ENCODE measurements at places on chromosomes 4 and X.

GRCh38 chr4:575281-576141 is 584 bp downstream of the TMEM271 start:
- no peak for DNase-seq

DNA sequence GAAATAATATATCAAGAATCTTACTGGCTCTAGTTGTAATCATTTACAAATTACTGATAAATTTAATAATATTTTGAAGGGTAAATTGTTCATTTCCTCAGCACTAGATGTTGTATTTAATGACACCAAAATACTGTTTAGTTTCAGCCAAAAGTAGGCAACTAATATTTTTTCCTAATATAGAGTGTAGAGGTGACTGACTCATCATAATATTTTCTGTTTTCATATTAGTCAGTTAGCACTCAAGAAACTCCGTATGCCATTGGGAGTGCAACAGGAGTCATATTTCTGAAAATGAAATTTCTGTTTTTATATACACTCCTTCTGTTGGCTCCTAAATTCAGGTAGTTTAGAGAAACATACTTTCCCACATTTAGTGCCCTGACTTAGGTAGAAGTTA is 36.6 kb upstream of the PTPN13 start:
- no peak for DNase-seq

DNA sequence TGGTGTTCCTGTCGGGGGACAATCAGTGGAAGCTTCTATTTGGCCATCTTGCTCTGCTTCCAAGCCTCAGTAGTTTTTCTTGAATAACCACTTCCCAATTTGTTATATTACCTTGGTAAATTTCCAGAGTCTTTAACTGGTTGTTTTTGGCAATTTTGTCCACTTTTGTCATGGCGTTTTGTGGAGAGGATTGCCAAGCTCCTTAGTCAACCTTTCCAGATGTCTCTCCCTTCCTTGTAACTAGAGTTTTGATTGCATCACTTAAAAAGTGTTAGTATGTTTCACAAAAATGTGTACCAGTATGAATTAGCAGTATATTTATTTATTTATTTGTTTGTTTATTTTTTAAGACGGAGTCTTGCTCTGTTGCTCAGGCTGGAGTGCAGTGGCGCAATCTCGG is 15.8 kb upstream of the UXT start:
- no peak for DNase-seq

DNA sequence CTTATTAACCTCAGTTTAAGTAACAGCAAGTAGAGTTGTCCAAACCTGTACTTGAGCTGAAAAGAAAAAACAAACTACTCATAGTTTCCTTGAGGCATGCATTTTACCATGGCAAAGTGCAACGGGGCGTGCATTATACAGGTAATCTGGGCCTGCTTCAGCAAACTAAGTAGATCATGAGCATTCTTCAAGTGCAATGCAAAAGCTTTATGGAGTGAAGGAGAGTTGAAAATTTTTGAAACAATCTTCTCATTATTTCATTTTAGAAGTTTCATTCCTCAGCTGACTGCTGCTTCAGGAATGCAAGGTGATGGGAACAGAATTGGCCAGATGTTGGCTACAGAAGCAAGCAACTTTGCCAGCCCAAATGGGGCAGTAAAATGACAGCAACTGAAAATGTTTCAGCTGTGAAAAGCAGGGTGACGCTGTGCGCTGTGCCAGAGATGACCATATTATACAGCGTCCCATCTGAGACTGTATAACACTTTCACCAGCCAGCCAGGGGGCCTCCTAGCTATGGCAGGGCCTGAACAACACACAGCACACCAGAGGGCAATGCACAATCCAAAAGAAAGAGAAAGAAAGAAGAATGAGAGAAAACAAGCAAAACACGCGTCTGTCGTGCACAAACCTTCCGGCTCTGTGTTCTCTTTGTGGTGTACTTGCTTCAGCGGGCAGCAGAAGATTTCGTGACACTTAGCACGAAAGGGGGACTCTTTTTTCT is 145.5 kb upstream of the FGF13 start:
- DNase-seq: no peak

GRCh38 chr4:62640296-62640695 is 1440.2 kb downstream of the ADGRL3 start:
- DNase-seq: no peak

DNA sequence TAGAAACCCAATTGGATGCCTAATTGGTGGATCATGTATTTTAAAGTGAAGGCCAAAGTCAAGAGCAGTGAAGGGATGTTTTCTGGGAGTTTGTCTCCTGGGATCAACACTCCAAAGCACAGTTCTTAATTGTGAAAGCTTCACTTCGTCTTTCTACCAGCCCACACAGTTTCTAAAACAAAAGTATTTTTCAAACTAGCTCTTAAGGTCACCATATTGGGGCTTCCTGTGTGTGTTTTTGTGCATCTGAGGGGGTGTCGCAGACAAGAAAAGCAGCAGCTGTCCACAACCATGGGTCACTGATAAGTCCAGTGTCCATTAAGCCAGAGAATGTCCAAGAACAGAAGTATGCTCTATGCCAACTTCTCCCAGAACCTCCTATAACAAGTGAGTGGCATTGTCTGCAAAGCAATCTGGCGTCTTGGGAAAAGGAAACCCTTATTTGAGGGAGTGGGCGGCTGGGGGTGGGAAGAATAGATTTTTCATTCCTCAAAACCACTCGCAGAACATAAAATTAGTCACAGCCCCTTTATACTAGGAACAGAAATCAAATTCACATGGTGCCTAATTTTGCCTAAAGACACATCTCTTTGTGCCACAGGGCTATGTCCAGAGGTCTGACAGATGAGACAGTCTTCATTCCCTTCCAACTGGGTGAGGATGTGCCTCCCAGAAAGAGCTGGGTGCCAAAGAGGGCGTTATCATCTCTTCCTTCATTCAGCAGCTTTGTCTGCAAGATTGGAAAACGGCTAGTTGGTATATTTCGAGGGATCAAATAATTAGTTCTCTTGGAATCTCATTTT is 610.4 kb downstream of the BCOR start:
- DNase-seq: no peak

GRCh38 chr4:112199041-112199440 is 32.5 kb upstream of the AP1AR start:
- no peak for DNase-seq

DNA sequence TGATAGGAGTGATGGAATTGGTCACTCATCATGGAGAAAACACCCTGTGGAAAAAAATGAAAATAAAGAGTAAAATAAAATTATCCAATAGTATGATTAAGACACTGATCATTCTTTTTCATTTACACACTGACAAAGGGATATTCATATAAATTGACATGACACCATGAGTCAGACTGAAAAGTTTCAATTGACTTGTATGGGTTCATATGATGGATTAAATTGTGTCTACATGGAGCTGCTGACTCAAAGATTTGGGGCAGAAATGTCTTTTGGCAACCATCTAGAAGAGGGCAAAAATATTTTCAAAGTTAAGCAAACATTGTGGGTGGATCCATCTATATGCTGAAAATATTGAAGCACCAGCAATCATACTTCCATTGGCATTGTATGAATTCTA is 153.4 kb upstream of the PPP3CA start:
- DNase-seq: no peak

DNA sequence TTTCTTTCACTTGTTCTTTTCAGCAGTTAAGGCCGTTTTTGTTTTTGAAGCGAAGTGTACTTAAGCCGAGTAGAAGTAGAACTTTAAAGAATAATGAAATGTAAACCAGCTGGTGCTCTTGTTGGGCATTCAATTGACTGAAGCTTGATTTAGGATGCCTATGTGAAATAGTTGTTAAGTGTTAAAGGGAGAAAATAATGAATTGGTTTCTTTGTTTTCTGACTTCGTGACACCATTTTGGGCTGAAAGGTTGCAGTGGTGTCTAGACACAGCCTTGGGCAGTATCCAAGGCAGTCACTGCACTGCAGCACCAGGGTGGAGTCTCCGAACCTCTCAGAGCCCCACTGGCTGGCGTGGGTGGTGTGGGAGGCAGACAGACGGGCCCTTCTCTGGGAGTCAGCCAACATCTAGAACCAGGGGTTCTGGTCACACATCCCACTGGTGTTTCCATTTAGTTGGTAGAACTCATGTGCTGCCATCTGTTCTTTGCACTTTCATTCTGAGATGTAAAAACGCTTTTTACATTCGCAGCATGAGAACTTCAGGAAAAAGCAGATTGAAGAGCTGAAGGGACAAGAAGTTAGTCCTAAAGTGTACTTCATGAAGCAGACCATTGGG is 3.5 kb downstream of the UCHL1 start:
- no peak for DNase-seq

- DNase-seq: no peak
These were observed 50.6 kb upstream of the EDA start for GRCh38 chrX:69565247-69565815.

- DNase-seq: no peak
These were observed 188.4 kb downstream of the SLC7A11 start for GRCh38 chr4:138053641-138054301.

DNA sequence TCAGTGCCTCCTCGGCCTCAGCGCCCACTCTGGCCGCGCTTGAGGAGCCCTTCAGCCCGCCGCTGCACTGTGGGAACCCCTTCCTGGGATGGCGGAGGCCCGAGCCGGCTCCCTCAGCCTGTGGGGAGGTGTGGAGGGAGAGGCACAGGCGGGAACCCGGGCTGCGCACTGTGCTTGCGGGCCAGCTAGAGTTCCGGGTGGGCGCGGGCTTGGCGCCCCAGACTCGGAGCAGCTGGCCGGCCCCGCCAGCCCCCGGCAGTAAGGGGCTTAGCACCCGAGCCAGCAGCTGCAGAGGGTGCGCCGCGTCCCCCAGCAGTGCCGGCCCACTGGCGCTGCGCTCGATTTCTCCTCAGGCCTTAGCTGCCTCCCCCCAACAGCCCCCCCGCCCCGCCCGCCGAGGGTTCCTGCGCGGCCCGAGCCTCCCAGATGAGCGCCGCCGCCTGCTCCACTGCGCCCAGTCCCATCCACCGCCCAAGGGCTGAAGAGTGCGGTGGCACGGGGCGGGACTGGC is 1137.0 kb downstream of the PCDH18 start:
- no peak for DNase-seq

GRCh38 chrX:57121816-57122215 is 468 bp upstream of the SPIN2B start:
- no peak for DNase-seq

GRCh38 chr4:128333309-128334018 is 45.9 kb upstream of the PGRMC2 start:
- DNase-seq: no peak

DNA sequence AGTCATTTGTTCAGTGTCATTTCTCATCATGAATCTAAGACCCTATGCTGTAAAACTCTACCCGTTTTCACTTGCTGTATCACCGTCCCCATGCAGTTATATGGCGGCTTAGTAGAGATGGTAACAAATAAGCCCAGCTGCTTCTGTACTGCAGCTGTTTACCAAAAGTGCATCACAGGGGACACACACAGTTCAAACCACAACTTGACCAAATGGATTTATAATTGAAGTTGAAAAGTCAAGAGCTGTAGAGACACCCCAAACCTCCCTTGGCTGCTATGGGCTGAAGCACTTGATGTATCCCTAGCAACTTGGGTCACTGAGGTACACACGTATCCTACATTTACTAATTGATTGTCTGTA is 219.0 kb upstream of the FGF13 start:
- no peak for DNase-seq

- DNase-seq: no peak
These were observed 24.1 kb downstream of the CCDC149 start for GRCh38 chr4:24888475-24889344.

DNA sequence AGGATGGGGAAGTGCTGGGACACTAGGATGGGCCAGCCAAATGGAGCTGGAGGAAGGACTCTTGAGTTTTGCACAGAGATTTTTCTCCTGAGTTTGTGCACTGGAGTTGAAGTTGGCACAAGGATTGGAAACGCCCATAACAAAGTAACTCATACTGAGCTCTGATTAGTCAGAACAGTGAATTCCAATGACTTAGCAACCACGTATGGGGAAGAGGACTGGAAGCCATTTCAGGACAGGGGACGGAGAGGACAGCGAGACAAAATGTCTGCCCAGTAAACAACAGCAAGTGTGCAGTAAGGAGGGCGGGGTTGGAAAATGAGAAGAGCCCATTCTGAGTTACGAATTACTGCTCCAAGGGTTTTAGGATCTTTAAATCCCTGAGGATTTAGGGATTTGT is 5.9 kb downstream of the RIPPLY1 start:
- no peak for DNase-seq

- DNase-seq: no peak
These were observed 22.9 kb upstream of the TRIM2 start for GRCh38 chr4:153181293-153181692.

All from breast epithelium (tissue), 4 donors.